ENCODE measurements at places on chromosomes 1 and 21. TPM values are rescaled to one million over a fixed set of nuclear protein-coding genes. Genes with fewer than 3 reads are reported as not detected.

DNA sequence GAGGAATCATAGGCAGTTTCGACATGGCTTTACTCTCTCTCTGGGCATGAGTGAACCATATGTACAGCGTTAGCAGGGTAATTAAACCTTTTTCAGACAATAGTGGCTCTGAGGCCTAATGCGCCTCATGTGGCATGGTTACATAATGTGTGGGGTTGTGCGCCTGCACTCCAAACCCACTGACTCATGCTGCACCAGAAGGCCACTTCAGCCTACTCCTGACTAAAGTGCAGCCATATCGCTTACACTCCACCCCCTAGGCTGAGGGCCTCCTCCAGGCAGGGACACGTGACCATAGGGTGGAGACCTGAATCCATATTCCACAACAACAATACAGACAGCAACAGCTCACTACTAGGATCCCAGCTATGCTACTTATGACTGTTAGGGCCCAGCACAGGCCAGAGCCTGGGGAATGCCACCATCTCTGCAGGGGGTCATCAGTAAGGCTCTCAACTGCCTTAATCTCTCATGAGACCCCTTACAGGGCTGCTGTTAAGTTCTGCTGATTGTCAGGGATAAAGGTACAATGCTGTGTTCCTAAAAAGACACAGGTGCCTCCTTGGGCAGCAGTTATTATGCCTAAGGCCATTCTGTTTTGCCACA, 13.4 kb upstream of the ODF2L start:
- H3K4me3 ChIP-seq, result no peak overlapping the region
- no peaks in the 10 kb centered on the region for H3K4me1 ChIP-seq
- no peaks in the 10 kb centered on the region for H3K36me3 ChIP-seq
- H3K27me3 ChIP-seq, result no peaks in the 10 kb centered on the region
- DNase-seq, result no peak

The CCDC181 gene
- total RNA-seq, result not detected

DNA sequence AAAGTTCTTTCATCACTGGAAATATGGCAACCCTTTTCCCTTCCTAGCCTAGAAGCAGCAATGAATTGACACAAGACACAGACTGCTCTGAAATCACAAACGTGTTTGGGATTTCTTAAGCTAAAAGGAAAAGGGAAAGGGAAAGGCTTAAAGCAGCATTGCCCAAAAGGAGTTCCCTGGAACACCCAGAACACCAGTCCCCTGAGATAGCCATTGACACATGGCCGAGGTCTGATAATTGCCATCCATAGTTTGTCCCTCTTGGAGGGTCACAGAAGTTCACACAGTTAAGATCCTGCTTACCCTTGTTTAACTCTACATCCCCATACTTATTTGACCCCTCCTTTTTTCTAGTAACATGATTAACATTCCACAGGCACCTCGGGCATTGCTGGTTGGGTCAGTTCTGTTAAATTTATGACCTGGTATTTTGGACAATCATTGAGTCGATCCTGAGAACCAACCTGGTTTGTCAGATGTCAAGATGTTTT, 72.9 kb downstream of the ZNF281 start:
- no peak overlapping the region for H3K4me3 ChIP-seq
- H3K27me3 ChIP-seq, result no peaks in the 10 kb centered on the region
- no peaks in the 10 kb centered on the region for H3K36me3 ChIP-seq

DNA sequence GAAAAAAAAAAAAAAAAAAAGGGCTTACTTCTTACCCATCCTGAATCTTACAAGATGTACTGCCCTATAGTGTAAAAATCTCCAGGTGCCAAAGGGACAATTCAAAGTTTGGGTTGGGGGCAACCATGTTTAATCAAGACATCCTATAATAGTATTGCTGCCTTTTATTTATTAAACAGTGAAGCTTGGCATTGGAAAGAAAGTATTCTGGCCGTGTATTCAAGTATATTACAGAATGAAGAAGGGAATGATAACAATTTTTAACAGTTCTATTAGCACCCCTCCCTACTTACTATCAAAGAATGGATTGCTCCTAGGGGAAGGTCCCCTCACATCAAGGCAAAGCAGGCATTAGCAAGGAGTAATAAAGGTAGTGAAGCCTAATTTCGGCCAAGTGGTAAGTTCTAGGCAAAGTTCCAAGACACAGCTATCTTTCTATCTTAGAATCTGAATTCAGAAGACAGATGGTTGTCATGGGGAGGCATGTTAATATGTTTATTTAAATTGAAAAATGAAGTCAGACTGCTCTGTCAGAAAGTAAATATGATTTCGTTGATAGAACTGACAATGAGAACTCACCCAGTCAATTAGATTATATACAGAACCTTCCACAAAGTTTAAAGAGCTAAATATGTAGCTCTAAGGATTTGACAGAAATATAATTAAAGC, 24.6 kb downstream of the ST7L start:
- no peak overlapping the region for H3K27ac ChIP-seq
- no peaks in the 10 kb centered on the region for H3K36me3 ChIP-seq
- H3K4me1 ChIP-seq, result no peaks in the 10 kb centered on the region
- H3K27me3 ChIP-seq, result no peaks in the 10 kb centered on the region
- H3K4me3 ChIP-seq, result no peak overlapping the region
- no peak for DNase-seq

The ZFP69 gene
- 13.5 TPM for total RNA-seq

All from Karpas-422 (cell line).